ENCODE measurements at places on chromosomes 2 and 18.

- DNase-seq = no peak
These were observed 56.7 kb downstream of the MALT1 start for GRCh38 chr18:58727776-58728500.

DNA sequence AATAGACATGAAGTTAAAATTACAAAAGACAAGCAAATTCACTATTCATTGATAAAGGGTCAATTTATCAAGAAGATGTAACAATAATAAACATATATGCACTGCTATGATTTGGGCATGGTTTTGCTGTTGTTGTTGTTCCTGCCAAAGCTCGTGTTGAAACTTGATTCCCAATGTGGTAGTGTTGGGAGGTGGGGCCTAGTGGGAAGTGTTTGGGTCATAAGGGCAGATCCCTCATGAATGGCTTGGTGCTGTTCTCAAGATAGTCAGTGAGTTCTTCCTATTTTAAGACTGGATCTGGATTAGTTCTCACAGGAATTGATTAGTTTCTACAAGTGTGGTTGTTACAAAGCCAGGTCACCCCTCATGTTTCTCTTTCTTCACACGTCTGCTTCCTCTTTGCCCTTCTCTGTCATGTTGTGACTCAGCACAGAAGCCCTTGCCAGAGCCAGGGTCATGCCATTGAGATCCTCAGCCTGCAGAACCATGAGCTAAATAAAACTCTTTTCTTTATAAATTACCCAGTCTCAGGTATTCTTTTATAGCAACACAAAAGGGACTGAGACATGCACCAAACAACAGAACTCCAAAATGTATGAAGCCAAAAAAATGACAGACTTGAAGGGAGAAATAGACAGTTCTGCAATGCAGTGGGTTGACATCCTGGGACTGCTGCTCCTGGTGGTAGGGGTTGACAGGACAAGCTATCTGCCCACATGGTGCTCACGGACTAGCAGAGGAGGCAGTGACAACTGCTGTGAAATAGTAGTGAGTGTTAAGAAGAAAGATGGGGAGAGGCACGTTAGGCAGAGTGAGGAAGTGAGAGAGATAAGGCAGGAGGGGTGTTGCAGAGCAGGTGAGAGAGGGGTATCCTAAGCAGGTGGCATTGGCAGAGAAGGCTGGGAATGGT is 18.6 kb upstream of the SKA1 start:
- DNase-seq = no peak

DNA sequence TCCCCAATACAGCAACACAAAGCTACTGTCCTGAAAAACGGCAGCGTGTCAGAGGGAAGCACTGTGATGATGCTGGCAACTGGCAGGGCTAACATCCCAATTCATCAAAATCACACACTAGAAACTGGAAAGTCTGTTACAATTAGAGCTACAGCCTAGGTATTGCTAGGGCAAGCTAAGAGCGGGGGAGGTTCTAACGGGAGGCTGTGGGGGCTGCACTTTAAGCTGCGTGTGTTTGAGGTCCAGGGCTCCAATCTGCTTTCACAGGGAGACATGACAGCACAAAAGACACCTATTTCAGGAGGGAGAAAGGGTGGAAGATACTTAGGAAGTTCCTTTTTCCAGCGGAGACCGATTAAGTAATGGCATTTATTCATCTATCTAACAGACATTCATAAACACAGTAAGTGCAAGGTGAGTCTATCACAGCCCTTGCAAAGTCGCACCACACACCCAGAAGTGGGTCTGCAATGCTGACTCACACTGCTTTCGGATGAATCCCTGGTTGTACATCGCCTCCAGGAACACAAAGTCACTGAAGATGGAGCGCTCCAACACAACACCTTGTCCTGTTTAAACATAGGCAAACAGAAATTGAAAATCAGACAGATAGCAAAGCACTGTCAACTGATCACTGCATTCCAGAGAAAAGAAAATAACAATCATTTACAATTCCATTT is 6.9 kb downstream of the NDUFA10 start:
- DNase-seq = no peak

DNA sequence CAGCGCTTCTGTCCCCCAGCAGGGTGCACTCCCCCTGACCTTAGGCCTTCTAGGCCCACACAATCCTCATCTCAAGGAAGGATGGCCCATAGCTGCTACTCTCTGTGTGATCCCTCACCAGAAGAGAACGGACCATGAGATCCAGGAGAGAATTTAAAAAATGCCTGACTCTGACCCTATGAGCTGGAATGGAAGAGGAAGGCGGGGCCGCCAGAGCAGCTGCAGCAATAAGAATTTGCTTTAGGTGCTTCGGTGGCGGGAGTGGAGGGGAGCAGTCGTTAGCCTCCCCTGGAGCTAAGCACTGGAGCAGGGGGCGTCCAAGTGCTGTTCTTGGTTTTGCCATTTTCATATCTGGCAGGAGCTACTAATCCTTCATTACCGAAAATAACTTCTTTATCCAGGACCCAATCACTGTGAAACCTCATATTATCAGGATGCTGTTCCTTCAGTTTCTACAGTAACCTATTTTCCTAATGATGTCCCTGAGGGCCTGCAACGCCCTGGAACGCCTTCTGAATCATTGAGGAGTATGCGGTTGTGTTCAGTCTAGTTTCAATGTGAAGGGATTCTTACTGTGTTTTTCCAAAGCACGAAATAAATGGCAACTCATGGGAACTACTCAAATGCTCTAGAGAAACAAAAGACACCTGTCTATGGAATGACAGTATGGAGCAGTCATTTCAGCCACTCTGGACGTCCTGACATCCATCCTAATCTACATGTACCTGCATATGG is 105.1 kb upstream of the SIX2 start:
- DNase-seq = no peak

DNA sequence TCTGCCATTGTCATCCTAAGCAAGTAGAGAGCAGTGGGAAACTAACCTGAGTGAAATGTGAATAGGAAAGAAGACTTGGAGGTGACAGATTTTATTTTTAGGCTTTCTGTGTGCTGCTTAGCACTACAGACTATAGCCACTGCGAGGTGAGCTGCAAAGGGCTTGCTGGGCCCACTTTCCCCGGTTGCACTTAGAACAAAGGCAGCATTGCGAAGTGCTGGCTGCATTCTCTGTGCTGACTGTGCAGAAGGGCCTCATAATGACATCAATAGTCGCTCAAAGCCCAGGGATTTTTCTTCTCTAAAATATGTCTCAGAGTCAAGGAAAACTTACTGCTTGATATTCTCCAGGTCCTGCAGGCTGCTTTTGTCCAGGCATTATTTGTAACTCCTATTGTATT is 592.1 kb downstream of the TDRD15 start:
- no peak for DNase-seq

GRCh38 chr2:95382686-95383634 is 19.5 kb upstream of the FAHD2A start:
- DNase-seq = no peak

- no peak for DNase-seq
These were observed 13.2 kb downstream of the CEP192 start for GRCh38 chr18:13004396-13004795.

GRCh38 chr2:85173909-85174308 is 40.7 kb downstream of the TCF7L1 start:
- no peak for DNase-seq

- peak; percentile 1 for DNase-seq
These were observed 110.4 kb downstream of the ALK start for GRCh38 chr2:29810956-29811355.

DNA sequence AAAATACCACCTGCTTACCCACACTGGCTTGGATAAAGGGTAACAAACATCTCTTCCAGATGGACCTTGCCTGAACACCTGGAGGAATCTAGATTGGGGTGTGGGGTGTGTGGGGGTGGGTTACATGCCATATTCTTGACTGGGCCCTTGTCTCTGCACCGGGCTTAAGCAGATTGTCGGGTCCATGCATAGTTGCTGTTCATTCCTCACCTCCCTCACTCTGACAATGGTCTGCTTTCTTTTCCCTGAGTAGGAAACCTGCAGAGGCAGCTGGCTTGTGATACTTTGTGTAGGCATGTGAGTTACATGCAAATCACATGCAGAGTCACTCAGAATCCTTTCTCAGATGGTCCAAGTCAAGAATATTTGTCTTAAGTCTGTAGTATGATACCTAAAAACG is 112.8 kb upstream of the GLS start:
- no peak for DNase-seq

GRCh38 chr2:194264586-194264985 is 1392.4 kb upstream of the SLC39A10 start:
- DNase-seq = no peak

DNA sequence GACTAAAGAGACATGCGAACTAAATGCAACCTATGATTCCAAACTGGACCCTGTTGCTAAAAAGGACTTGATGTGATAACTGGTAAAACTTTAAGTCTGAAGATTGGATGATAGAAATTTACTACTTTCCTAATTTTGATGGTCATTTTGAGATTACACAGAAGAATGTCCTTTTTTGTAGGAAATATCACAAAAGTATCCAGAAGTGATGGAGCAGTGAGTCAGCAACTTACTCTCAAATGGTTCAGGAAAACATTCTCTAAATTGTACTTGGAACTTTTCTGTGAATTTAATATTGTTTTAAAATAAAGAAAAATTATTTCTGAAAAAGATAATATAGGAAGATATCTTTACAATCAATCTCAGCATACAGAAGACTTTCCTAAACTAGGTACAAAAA is 19.9 kb downstream of the MBOAT2 start:
- no peak for DNase-seq

DNA sequence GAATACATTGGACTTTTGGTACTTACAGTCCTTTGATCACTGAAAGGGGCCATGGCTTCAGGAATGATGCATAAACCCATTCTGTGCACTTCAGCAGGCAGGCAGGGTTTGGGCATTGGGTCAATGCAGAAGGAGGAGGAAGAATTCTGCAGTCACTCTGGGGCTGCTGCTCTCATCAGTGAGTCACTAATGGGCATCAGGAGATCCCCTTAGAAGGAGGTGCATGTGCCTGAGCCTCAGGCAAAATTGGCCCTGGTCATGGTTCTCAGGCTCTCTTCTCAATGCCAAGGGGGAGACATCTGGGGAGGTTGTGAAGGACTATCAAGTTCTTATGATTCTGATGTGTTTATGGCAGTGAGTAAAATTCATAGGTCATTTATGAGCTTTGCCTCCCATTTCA is 52.0 kb upstream of the TNP1 start:
- DNase-seq = peak; percentile 32

DNA sequence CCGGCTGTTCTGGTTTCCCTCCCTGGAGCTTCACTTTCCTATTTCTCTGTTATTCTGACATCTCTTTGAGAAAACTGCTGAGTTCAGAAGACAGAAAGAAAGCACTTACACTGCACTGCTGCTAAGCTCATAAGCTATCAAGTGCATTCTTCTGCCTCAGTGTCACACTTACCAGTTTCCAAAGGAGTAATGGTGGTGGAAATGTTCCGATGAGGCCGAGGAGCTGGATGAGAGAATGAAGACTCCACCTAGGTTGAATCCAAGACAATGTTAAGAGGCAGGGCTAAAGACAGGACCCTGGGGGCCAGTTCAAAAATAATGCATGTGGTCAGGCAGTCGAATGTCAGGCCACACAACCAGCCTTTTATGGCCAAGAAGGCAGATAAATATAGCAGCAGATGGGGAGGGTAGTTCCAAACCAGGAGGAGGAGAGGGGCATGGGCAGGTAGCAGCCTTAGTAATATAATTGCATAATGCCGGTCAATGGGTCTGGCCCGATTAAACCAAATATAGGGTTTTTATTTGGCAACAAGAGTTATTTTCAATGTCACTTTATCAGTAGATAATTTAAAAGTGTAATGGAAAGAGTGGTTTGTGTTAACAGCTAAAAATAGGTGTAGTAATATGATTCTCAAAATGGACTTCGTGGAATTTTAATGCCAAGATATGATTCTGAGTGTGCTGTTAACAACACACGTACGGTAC is at the start of gene MYOM1:
TSS of gene MYOM1 (minus strand) at position 338 of the 705 bp plus-strand sequence. CDS start 4,745 bp downstream, outside the sequence.
- DNase-seq = no peak

DNA sequence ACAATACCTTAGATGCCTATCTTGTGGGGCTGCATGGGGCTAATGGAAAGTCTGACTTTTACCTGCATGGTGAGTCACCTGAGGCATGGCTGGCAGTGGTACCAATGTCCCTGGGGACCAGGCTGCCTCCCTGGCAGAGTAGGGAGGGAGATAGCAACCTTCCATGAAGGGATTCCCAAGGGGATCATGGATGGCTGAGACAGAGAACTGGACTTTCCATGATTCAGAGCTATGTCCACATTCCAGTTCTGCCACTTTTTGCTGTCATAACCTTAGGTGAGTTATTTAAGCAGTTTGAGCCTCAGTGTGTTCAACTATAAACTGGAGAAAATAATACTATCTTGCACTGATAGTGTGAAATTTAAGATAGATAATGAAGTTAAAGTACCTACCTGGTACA is 178.6 kb downstream of the SETBP1 start:
- no peak for DNase-seq

- no peak for DNase-seq
These were observed 63.3 kb downstream of the SFXN5 start for GRCh38 chr2:73007991-73008765.

DNA sequence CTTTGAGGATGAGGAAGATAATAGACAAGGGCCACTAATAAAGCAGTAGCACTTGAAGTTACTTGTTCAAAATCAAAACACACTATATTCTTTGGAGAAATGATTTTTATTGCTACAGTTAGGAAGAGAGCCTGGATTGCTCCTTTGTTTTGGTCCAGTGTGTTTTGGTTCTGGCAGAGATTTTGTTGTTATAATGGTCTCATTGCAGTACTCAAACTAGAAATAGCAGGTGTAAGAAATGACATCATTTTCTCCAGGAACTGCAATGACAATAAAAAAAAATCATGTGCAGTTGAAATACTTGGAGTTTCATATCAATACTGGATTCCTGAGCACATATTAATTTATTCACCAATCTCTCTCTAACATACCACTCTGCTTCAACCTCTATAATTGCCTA is 490.3 kb downstream of the CCDC85A start:
- DNase-seq = no peak

DNA sequence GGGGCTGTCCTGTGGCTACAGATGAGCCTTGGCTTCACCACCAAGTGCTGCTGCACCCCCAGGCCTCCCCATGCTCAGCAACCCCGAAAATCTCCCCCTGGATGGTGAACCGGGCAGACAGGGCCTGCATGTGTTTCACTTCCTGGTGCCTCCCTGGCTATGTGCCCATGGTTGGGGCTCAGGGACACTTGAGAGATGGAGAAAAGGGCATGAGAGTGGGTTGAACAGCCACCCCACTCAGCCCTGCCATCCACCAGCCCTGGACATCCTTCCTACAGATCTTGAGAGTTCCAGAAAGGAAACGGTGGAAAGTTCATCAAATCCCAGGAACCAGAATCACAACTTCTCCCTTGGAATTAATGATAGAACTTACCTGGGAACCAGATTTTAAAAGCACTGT is 74.7 kb upstream of the TEX51 start:
- no peak for DNase-seq

GRCh38 chr2:37085731-37086147 is 1.4 kb downstream of the GPATCH11 start:
- peak; percentile 12 for DNase-seq

GRCh38 chr18:73653827-73654226 is 493.8 kb downstream of the FBXO15 start:
- DNase-seq = no peak

DNA sequence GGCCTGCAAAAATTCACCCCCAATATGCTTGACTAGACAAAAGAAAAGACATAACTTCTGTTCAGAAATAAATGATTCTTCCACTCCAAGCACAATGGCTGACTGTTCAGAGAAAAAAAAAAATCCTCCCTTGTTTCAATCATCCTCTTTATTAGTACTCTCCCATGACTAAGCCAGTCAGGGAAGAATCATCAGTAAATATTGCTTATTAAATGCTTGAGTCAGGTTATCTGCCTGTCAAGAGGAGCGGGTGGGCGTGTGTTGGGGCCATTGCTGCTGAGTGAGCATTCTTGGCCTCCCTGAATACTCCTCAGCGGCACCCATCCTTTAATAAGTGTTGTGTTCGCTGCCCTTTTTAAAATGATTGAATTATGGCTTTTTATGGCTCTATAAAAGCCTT is 1334.8 kb upstream of the CELF4 start:
- no peak for DNase-seq
